ENCODE measurements at places on chromosomes 11 and 22.
A peak's percentile ranks its signal among the peaks of the same experiment; 100 is the strongest.

DNA sequence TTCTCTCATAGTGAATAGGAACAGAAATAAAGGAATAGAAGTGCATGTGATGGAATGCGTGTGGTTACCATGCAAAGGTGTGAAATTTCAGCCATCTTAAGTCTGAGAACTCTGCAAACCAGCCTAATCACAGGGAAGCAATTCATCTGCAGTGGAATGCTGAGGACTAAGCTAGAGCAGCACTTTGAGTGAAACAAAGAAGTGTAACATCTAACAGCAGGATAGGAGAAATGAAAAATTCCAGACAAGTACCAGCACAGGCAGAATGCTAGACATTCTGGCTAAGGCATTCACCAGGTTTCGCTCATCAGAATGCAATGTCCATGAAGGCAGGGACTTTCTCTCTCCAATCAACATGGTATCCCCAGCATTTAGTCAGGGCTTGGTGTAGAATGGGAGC, 41.2 kb upstream of the SLC36A4 start:
- DNase-seq, result no peak

GRCh38 chr11:70399681-70400112, 1.4 kb downstream of the CTTN start:
- peak; percentile 98 for DNase-seq

GRCh38 chr11:117570701-117571100, 226.3 kb downstream of the DSCAML1 start:
- no peak for DNase-seq

GRCh38 chr22:43346521-43346929, 3.4 kb upstream of the SCUBE1 start:
- DNase-seq, result peak; percentile 17

DNA sequence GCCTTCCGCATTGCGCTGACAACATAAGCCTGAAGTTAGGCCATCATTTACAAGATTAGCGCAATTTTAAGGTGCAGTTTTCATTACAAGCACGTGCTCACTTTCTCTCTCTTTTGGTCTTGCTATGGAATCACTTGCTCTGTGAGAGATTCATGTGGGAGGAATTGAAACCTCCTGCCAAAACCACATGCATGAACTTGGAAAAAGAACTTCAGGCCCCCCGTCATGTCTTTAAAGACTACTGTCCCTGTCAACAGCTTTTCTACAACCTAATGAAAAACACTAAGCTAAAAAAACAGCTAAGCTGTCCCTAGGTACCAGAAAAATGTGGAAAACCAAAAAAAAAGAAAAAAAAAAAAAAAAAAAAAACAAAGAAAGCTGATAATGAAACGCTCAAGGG, 1707.6 kb upstream of the RAG2 start:
- no peak for DNase-seq

Measured in iris pigment epithelial cell (primary cell).